ENCODE measurements at places on chromosomes 2 and 18. TPM values are rescaled to one million over a fixed set of nuclear protein-coding genes. Genes with fewer than 3 reads are reported as not detected.

GRCh38 chr18:24814521-24814920 lies 354.1 kb downstream of the HRH4 start:
- no peak overlapping the region for H3K27ac ChIP-seq
- no peaks in the 10 kb centered on the region for H3K4me1 ChIP-seq
- DNase-seq: no peak
- H3K4me3 ChIP-seq: no peak overlapping the region
- no peaks in the 10 kb centered on the region for H3K36me3 ChIP-seq
- H3K27me3 ChIP-seq: no peaks in the 10 kb centered on the region

DNA sequence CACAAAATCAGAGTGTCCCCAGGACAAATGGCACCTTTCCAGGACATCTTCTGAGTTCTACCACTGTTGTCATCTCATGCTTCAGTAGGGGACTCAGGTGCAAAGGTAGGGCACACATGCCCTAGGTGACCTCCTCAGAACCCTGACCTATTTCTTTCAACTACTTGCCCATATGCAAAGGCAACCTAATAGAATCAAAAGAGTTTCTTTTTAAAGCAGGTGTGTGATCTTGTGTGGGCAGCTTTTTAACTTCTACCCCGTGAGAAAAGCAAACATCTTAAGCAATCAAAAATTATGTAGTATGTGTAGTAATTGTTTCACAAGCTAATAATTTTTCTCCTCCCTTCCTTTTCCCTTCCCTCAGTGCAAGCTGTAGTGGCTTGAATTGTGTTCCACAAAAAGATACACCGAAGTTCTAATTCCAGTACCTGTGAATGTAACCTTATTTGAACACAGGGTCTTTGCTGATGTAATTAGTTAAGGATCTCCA lies 333.1 kb downstream of the RND3 start:
- no peaks in the 10 kb centered on the region for H3K27me3 ChIP-seq
- DNase-seq: no peak
- H3K4me3 ChIP-seq: no peak overlapping the region
- H3K4me1 ChIP-seq: no peaks in the 10 kb centered on the region

- no peak overlapping the region for H3K4me3 ChIP-seq
- H3K36me3 ChIP-seq: no peaks in the 10 kb centered on the region
- H3K4me1 ChIP-seq: peaks cover 2% of the 10 kb centered on the region
- DNase-seq: no peak
- no peak overlapping the region for H3K27ac ChIP-seq
Observed at GRCh38 chr2:197219636-197220035, 90.9 kb downstream of the ANKRD44 start.

DNA sequence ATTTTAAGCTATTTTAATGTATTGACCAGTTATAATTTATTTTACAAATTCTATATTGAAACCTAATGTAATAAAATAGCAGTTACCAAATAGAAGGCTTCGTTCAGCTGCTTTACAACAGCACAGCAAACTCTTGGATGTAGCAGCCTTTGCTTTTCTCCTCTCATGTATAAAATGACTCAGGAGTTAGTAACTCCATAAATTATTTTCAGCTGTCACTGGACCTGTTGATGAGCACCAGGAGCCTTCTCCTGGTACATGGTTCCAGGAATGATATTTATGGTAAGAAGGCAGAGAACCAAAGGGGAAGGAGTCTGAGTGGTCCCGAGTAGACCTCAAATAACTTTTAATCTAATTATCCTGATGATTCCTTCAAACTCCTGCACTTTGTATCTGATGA lies 256.4 kb upstream of the NETO1 start:
- no peaks in the 10 kb centered on the region for H3K36me3 ChIP-seq
- no peaks in the 10 kb centered on the region for H3K4me1 ChIP-seq
- no peak for DNase-seq
- H3K27ac ChIP-seq: no peak overlapping the region

The HAAO gene
- total RNA-seq: 29.0 TPM

Measured in ovary (tissue), 10 donors.